Heart left ventricle (tissue), 16 donors: ENCODE measurements at places on chromosomes 6 and 20.

- DNase-seq: peak; percentile 32
These were observed 1.3 kb downstream of the BLCAP start for GRCh38 chr20:37526238-37526838.

DNA sequence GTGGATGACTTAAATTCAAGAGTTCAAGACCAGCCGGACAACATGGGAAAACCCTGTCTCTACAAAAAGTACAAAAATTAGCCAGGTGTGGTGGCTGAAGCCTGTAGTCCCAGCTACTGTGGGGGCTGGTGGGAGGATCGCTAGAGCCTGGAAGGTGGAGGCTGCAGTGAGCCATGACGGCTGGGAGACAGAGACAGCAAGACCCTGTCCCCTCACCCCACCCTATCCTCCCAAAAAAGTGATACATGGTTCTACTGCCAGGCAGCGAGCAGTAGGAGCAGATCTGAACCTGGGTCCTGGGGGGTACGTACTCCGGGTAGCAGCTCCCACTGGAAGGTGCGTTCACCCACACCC, 2.2 kb downstream of the PSMA7 start:
- DNase-seq: no peak

DNA sequence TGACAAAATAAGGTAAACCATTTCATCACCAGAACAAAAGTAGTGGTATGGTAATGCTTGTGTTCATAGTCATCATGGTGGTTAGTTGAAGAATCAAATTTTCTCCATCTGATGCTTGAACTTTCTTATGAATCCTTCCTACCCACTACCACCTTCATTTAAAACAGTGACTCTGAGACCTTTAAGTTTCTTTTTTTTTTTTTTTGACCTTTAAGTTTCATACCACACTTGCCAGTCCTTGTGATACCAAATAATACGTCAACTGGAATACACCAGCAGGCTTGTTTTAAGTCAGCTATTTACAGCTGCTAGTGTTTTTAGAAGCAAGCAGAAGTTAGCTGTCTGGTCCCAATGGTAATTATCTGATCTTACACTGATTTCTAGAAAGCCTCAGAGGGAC, 413.4 kb upstream of the SOX4 start:
- no peak for DNase-seq

DNA sequence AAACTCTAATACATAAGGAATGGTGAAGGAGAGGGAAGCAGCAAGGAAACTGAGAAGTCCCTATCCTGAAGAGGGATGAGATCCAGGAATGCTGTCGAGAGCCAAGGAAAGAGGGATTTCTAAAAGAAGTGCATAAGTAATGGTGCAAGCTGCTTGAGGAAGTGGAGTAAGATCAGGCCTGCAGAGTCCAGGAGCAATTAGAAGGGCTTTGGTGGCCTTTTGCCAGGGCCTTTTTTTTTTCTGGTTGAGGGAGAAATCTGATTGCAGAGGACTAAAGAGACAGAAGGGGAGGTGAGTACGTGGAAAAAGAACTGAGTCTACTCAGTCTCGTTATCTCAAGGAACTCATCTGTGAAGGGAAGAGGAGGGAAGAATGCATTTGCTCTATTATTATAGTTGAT, 396.2 kb downstream of the UTRN start:
- DNase-seq: no peak

DNA sequence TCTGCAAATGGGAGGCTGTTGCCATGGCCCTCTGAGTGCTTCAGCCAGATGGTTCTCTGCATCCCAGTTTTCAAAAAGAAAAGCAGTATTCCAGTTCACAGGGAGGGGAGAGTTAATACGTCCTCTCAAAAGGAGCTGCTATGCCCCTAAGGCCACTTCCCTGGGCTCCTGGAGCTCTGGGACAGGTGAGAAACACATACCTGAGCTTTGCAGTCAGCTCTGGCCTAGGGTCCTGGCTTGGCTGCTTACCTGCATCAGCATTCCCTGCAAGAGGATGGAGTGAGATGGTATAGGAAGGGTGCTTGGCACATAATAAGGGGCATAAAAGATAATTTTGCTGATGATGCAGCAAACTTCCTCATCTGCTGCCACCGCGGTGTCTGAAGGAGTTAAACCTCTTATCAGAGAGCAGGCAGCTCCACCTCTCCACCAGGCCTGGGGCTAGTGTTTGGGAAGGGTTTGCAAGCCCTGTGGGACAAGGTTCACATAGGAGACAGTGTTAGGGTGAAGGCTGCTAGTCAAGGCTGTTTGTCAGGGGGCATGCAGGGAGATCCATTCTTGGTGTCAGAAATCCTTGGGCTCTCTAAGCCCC, 62.7 kb downstream of the SLC24A3 start:
- DNase-seq: no peak

GRCh38 chr6:158572653-158573541, 13.0 kb downstream of the TMEM181 start:
- no peak for DNase-seq

- no peak for DNase-seq
These were observed 625.9 kb upstream of the FLRT3 start for GRCh38 chr20:14963262-14963663.
